Stimulated activated CD4-positive, alpha-beta T cell treated with anti-CD3 and anti-CD28 coated beads, TNF-alpha, amount 100 ng/mL, for 24 hours (primary cell): ENCODE measurements at places on chromosomes 5 and 9.

- DNase-seq = no peak
Measured at GRCh38 chr9:22921742-22922141, 475.1 kb downstream of the DMRTA1 start.

DNA sequence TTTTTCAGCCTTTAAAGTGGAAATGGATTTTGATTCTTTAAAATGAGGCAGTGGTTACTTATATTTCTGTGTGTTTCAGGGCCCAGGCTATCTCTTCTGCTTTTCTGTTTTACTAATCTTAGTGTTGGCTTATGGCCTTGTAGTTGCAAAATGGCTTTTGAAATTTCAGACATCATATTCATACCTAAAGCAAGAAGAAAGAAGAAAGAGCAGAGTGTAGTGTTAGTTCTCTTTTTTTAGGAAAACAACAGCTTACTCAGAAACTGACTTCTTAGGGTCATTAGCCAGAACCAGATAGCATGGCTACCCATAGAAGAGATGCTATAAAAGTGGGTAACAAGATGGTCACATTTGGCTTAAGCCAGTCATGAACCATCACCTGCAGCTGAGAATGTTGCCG is 20.9 kb downstream of the ZBED3 start:
- no peak for DNase-seq

DNA sequence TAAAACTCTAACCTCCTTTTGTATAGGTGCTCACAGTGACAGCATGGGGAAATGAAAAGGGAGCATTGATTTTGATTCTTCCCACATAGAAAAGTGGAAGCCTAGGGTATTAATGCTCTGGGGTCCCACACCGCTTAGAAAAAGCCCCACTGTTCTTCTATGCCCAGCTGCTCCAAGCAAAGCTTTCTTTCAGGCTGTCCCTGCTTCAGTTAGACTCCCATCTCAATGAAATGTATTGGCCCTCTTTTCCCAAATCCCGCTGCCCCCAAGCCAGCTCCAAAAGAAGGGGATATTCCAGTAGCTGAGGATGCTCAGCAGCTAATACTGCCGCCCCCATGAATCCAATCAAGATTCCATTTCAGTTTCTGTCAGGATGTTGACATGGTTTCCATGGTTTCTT is 17.0 kb upstream of the CREBRF start:
- no peak for DNase-seq

DNA sequence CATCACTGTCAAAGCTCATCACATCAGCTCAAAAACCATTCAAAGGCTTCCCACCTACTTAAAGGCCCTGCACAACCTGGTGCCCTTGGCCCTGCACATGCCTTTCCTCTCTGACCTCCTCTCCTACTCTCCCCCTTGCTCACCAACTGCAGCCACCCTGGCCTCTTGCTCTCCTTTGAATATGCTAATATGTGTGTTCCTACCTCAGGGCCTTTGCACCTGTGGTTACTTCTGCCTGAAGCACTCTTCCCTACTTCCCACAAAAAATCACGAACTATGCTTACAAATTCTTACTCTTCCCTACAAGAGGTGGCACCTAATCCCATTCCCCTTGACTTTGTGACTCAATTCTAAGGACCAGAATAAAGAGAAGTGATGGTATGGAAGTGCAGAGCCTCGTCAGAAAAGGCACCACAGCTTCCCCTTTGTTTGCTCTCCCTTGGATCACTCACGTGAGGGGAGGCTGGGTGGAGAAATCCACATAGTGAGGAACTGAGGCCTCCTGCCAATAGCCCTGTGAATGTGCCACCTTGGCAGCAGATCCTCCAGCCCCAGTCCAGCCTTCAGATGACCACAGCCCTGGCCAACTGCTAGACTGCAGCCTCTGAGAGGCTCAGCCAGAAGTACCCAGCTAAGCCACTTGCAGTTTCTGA is 3.2 kb upstream of the TMEM171 start:
- no peak for DNase-seq

GRCh38 chr9:6014670-6015270 is 654 bp downstream of the RANBP6 start:
- DNase-seq = no peak

DNA sequence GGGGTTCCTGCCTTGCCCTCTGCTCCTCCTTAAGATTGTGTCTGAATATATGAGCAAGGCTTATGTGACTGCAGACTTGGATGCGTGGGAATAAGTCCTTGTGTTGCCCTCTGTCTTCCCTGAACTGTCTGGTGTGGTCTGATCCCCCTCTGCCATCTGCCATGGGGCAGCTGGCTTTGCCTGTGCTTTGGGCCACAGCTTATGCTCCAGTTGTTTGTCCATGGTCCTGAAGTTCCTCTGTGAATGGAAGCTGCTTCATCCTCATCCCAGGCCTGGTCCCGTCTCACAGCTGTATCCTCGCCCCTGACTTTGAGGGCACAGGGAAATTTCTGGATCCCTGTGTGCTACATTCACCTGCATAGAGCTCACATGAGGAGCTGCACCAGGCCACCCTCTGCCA is 14.7 kb downstream of the IL31RA start:
- DNase-seq = no peak

- DNase-seq = no peak
Measured at GRCh38 chr5:97714424-97714823, 531.4 kb upstream of the RIOK2 start.

- no peak for DNase-seq
Measured at GRCh38 chr5:168438349-168438748, 47.9 kb upstream of the RARS1 start.

GRCh38 chr5:30849931-30850710 is 343.4 kb upstream of the CDH6 start:
- no peak for DNase-seq

DNA sequence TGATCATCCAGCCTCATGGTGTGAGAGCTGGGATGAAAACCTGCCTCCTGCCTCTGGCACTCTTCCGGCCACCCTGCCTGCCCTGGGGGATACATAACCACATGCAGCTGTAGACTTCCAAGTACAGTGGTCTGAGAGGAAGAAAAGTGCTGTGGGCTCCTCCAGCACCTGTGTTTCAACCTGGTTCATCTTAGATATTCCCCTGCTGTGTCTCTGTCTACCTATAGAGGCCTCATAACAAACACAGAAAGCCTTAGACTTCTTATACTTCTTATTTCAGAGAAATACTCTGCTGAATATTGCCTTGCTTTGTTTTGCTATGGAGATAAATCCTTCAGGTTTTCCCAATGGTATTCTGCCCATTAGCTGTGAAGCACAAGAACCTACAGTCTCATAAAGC is 19.6 kb upstream of the TNFAIP8 start:
- DNase-seq = no peak

GRCh38 chr5:57772512-57772911 is 289.9 kb upstream of the ACTBL2 start:
- DNase-seq = no peak

- DNase-seq = no peak
Measured at GRCh38 chr5:5619546-5619945, 197.1 kb downstream of the ICE1 start.

DNA sequence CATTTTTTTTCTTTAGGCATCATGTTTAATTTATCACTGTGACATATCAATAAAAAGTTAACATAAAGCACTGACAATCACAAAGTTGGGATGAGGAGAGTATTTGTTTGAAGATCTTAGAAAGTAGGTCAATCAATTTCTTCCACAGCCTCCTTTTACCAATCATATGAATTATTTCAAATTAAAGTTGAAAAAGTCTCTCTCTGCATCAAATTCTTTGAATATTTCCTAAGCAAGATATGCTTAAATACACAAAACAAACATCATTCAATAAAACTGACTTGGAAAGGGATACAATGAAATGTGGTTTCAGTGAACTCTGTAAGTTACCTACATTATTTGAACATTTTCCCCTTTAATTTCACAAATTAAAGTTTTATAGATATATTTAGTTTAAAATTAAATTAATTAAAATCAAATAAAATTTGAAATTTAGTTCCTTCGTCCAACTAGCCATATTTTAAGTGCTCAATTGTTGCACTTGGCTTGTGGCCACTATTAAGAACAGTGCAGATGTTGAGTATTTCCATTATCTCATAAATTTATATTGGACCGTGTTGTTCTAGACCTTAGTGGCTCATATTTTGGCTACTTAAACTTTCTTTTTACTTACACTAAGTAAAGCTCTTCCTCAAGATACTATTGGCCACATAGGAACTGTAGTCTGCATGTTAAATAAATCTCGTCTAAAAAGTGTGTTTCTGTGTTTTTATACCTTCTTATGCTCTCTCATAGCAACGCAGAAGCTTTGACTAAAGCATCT is 949.7 kb upstream of the NUDT12 start:
- DNase-seq = no peak

DNA sequence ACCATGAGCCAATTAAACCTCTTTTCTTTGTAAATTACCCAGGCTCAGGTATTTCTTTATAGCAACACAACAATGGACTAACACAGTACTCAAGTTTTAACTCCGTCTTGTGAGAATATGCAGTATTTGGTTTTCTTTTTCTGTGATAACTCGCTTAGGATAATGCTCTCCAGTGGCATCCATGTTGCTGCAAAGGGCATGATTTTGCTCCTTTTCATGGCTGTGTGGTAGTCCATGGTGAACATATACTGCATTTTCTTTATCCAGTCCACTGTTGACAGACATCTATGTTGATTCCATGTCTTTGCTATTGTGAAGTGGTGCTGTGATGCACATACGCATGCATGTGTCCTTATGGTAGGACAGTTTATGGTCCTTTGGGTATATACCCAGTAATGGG is 10.9 kb downstream of the VPS13A start:
- DNase-seq = no peak

DNA sequence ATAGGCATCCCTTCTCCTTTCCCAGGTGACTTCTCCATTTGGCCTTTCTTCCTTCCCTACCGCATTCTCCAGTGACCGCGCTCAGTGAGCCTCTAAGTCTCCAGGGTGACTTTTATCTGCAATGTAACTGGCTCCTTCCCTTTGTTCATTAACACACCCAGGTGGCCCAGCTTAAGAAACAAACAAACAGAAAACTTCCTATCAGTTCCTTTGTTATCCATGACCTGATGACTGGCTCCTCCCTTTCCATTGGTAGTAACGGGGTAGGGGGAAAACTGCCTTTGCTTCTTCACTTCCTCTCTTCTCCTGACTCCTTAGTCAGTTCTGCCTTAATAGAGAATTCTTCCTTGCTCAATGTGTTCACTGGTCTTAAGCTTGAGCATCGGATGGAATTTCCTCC is 7.0 kb upstream of the SH3GL2 start:
- DNase-seq = no peak

GRCh38 chr9:86674487-86674886 is 272.8 kb downstream of the GAS1 start:
- DNase-seq = no peak

DNA sequence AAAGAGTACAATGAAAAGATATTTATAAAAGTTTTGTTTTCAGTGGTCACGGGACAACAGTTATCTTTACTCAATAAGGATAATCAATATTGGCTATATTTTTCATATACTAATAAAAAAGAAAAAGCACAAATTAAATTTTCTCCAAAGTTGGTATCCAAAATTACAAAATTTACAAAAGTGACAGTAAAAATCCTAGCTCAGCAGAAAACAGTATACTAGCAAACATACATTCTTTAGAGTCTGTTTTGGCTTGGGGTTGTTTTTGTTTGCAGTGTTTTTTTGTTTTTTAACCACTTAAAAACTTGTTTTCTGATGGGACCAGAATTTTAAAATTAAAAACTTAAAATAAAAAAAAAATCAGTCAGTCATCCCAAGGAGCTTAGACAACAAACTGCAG is 183.2 kb downstream of the DENND1A start:
- no peak for DNase-seq

DNA sequence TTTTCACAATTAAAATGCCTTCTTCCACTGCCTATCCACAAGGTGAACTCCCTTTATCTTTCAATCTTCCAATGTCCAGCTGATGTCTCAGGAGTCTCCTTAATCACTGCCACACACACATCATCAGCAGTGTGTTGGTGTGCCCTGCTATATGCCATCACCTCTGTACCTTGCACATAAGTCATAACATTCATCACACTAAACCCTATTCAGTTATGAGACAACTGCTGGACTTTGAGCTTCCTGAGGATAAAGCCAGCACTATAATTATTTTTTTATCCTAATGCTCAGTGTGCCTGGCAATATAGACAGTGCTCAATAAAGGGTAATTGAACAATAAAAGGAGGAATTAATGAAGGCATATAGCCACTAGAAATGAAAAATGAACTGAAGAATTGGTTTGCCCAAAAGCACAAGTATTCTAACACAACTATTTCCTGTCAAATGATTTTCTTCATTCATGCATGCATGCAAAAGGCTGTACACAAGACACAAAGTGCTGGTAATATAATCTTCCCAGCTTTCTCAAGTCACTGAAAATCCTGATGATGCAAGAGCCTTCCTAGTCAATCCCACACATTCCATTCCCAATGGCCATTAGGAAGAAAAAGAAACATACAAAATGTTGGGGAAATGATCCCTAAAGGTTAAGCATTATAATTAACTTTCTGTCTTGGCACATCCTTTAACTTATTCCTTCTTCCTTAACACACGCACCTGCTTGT is 32.4 kb downstream of the LPAR1 start:
- no peak for DNase-seq

DNA sequence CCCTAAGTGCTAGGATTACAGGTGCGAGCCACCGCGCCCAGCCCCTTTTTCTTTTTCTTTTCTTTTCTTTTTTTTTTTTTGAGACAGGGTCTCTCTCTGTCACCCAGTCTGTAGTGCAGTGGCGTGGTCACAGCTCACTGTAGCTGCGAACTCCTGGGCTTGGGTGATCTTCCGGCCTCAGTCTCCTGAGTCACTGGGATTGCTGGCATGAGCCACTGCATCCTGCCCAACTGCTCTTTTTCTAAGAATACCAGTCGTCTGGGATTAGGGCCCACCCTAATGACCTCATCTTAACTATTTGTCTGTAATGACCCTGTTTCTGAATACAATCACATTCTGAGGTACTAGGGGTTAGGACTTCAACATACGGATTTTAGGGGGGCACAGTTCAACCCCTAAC is 34.1 kb upstream of the NANS start:
- DNase-seq = no peak

DNA sequence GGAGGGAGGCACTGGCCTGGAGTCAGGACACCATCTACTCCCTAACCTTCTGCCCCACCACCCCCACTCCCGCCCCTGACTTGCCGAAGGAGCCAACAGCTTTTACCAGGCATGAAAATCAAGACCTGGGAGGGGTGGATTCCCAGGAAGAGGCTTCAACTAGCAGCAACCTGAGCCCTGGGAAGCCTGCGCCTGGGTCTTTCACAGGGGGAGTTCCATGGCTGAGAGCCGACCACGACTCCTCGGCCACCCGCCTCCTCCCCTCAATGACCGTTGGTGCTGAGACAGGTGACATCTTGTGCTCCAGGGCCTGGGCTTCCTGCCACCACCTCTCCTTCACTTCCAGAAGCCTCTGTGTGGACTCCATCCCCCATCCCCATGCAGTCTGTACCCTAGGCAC is 37.1 kb downstream of the BARX1 start:
- no peak for DNase-seq

- no peak for DNase-seq
Measured at GRCh38 chr5:989961-990530, 18.6 kb upstream of the NKD2 start.

DNA sequence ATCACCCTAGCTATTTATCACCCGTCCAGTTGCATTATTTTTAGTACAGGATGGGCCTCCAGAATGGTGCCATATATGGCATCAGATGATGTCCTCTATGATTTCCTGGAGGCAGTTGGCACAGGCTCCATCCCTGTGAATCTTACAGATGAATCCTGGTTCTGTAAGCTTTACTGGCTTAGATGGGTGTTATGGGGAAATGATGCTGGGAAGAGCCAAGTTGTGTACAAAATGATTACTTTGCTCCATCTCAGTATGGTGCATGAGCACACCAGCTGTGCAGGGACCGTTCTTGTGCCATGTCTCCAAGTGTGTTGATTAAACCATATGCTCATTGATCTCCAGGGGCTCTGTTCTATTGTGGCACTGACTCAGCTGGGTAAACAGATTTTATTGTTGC is 755.7 kb downstream of the TLR4 start:
- DNase-seq = no peak

- DNase-seq = no peak
Measured at GRCh38 chr9:114308361-114308950, 14.4 kb upstream of the ORM1 start.
